ENCODE measurements at places on chromosomes 1 and 21.
A peak's percentile ranks its signal among the peaks of the same experiment; 100 is the strongest.

DNA sequence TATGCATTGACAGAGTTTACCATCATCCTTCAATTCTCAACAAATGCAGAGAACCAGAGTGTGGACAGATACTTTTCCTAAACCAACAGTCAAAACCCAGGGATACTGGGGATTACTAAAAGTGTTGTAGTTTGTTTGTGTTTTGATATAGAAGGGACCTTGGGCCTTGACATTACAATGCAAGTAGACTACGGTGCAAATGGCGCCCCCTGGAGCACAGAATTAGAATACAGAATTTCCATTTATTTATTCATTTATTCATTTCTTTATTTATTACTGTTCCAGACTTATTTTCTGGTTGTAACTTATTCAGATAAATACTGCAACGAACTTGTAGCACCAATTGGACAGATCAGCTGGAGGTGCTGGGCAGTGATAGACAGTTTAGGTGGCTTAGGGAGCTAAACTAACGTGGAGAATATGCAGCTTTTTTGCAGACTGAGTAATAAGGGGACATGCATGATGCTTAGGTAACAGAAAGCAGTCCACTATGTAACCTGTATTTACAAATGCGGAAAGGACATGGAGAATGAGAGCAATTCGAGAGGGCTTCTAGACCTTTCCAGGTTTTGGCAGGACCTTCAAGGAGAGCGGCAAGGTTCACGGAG lies 42.6 kb downstream of the KIRREL1 start:
- DNase-seq: peak; percentile 43

- DNase-seq: no peak
Observed at GRCh38 chr1:152115344-152115743, at the start of gene TCHH. Gene TCHH (minus strand): TSS chr1:152115444. CDS start chr1:152114080, 1,364 bp downstream.

DNA sequence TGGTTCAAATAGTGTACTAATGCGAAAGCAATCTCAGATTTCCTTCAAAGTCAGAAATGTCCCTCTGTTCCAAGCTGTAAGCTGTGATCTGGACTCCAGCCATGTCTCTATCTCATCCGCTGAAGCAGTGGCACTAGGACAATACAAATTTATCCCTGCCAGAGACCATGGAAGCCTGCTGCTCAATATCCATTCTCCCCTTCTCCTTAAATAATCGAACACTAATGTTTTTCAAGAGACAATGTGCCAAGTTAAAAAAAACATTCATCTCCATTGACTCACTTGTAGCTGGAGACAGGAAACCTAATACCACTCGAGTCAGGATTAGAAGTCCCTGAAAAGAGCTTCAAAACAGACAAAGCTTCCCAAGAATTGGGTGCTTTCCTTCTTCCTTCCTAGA lies 38.5 kb upstream of the PGBD5 start:
- no peak for DNase-seq

GRCh38 chr1:5891137-5891536 lies 101.1 kb downstream of the NPHP4 start:
- no peak for DNase-seq

DNA sequence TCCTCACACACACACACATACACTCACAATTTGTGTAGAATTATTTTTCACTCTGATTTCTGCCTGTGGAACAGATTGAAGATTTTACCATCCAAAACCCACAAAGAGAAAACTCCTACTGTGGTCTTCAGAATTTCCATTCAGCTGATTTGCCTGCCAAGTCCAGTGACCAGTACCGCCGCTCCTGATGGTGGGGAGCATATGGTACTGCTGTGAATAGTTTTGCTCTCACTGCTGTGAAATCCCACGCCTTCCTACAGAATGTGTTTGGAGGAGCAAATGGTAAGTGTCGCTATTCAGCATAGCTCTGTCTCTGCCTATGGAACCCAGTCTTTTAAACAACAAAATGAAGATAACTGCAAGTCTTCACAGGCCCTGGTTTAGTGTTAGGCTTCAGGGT lies 629.5 kb downstream of the LMO4 start:
- DNase-seq: no peak

DNA sequence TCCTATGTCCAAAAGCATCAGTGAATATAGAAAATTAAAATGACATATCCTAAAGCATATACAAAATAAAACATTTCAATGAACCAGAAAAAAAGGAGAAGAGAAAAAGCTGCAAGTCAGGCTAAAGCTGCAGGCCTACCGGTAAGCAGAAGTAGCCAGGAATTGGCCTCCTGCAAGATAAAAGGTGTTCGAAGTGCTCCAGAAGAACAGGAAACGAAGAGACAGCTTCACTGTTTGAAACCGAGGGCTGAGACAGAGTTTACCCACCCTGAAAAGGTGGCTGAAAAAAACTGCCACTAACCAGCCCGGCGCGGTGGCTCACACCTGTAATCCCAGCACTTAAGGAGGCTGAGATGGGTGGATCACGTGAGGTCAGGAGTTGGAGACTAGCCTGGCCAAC lies 37.4 kb downstream of the NSL1 start:
- no peak for DNase-seq

GRCh38 chr1:246779561-246780175 lies 55.5 kb downstream of the SCCPDH start:
- no peak for DNase-seq

- DNase-seq: peak; percentile 40
Observed at GRCh38 chr1:2174348-2175054, 20.1 kb downstream of the FAAP20 start.

GRCh38 chr21:39712976-39713375 lies 32.0 kb upstream of the IGSF5 start:
- DNase-seq: no peak

DNA sequence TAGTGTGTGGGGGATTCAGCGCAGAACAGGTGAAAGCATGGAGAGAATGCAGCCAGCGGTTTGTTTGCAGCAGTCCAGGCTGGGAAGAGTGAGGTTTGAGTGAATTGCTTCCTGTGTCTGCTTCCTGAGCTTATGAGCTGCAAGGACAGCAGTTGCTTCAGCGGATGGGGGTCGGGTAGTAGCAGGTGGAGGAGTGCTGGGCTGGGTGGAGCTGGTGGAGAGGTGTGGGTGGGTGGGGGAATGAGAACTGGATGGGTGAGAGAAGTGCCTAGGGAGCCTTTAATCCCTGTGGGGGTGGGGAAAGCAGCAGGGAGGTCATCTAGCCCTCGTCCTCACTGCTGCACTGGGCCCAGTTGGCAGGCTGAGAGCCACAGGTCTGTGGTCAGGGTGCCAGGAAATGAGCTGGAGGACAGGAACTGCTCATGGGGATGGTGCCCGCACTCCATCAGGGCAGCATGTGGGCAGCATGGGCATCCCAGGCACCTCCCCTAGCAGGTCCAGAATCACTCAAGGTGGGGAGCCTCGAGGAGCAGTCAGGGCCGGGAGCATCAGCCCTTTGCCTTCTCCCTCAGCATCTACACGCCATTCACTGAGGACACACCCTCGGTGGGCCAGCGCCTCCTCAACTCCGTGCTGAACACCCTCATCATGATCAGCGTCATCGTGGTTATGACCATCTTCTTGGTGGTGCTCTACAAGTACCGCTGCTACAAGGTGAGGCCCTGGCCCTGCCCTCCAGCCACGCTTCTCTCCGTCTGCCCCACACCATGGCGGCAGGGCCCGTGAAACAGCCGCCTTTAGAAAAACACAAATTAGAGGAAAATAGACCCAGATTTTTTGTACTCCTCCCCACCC lies 14.8 kb downstream of the PSEN2 start:
- DNase-seq: no peak

DNA sequence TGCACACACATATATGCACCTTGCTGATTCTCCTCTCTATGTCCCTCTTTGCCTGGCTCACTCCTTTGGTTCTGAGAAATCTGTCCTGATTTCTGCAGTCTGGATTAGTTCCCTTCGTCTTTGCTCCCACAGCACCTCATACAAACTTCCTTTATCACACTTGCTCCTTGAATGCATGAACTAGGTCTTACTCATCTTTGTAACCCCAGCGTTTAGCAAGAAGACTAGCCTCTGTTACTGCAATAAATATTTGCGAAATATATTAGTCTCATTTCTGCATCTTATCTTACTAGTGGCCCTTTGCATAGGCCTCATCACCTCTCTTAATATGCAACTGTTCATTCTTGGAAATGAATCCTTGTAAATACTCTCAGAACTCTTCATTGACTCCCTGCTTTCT lies 11.4 kb downstream of the SMYD2 start:
- DNase-seq: peak; percentile 92

DNA sequence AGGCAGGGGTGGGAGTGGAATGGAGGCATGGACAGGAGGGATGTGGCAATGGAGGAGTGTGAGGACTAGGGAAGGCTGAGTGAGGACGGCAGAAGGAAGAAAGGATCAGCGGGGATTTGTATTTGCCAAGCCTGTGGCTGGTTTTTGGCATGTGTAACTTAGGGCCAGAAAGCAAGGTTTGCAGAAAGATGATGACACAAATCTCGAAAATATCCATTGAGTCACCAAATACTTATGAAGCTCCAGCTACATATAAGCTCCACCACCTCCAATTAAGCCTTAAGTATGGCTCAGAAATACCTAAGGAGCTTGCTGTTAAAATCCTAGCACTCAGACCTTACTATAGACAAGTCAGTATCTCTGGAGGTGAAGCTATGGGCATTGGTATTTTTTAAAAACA lies 90.1 kb downstream of the OMA1 start:
- DNase-seq: no peak

DNA sequence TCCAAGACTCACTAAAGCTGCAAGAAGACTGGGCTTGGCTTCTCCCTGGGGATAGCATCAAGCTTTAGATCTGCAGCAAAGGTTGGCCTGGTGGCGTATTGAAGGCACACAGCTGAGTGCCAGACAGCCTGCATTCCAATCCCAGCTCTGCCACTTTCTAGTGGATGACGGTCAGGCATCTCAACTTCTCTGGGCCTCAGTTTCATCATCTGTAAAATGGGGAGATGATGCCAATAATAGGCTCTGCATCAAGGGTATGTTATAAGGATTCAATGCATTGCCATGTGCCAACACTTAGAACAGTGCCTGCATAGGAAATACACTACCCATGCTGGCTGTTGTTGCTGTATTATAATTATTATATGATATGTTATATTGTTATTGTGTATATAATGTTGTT lies 220.4 kb downstream of the NPHP4 start:
- no peak for DNase-seq

GRCh38 chr1:6672558-6672957 lies 29.1 kb downstream of the DNAJC11 start:
- DNase-seq: no peak

DNA sequence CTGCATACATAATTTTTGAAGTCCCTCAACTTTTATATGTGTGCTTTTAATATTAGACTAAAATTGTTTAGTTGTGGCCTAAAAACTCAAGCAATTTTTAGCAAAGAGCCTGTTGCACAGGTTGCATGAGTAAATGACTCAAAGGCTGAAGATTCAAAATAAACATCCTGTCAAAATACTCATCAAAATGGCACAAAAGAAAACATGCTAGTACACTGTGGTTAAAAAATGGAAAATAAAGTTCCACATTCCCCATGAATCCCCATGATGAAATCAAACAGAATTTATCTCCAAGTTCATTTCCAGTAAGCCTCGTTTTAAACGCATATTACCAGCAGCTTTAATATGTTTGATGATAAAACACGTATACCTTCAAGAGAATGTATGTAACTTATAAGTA lies 230.1 kb upstream of the MAP1LC3C start:
- DNase-seq: no peak

- no peak for DNase-seq
Observed at GRCh38 chr1:94936861-94937620, 10.1 kb upstream of the CNN3 start.

- peak; percentile 69 for DNase-seq
Observed at GRCh38 chr1:17658837-17659236, 96.3 kb upstream of the ACTL8 start.

- no peak for DNase-seq
Observed at GRCh38 chr21:26593800-26594199, 20.7 kb upstream of the CYYR1 start.

DNA sequence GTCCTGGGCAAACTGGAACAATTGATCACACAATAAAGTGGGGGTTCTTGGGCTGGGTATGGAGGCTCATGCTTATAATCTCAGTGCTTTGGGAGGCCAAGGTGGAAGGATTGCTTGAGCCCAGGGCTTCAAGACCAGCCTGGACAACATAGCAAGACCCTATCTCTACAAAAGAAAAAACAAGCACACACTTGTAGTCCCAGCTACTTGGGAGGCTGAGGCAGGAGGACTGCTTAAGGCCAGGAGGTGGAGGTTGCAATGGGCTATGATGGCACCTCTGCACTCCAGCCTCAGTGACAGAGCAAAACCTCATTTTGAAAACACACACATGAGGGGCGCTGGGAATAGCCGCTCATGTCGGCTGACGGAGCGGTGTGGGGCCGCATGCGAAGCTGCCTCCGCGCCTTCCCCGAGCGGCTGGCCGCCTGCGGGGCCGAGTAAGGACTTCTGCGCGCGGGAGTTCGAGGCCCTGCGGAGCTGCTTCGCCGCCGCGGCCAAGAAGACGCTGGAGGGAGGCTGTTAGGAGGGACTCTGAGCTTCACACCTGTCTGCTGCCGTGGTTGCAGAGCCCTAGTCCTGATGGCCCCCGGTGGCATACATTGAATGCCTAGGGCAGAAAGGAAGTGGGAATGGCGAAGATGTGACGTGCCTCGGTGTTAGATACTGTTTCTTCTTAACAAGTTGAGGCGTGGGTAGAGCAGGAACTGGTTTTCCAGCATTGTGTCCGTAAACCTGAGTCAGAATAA lies 59.5 kb downstream of the ACBD3 start:
- DNase-seq: no peak

DNA sequence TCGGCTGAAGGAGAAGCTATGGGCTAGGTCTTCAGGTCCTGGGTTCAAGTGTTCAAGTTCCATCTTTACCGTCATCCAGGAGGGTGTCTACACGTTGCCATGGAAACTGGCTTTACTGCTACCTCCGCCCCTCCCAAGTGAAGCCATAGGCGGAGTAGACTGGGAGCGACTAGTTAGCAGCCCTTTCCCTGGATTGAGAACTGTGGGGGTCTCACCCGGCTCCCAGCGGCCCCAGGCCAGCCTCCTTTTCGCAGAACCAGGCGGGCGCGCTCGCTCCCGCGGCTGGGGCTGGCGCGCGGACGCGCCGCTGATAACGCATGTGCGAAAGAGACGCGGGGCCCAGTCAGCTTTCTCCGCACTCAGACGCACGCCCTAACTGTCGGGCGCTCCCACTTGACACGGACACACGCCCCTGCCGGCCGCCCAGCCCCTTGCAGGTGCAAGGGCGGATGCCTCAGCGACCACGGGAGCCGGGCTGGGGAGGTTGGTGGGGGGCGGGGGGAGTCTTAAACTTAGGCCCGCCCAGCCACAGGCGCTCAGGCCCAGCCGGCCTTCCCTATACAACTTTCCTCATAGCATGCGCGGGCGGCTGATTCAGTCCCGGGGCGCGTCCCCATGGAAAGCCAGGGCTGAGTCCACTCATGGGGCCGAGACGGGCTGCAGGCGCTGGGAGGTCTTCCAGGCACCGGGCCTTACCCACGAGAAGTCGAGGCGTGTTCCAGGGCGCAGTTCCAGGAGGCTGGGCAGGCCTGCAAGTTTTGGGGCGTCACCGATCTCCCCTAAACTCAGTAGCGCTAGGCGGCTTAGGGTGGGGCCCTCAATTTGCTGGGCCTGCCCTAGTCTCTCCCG lies 7.4 kb downstream of the EFNA4 start:
- DNase-seq: peak; percentile 77

Measured in inflammatory macrophage treated with lipopolysaccharide for 4 hours (primary cell).